Mammary epithelial cell (primary cell): ENCODE measurements at places on chromosomes 3 and 15.

DNA sequence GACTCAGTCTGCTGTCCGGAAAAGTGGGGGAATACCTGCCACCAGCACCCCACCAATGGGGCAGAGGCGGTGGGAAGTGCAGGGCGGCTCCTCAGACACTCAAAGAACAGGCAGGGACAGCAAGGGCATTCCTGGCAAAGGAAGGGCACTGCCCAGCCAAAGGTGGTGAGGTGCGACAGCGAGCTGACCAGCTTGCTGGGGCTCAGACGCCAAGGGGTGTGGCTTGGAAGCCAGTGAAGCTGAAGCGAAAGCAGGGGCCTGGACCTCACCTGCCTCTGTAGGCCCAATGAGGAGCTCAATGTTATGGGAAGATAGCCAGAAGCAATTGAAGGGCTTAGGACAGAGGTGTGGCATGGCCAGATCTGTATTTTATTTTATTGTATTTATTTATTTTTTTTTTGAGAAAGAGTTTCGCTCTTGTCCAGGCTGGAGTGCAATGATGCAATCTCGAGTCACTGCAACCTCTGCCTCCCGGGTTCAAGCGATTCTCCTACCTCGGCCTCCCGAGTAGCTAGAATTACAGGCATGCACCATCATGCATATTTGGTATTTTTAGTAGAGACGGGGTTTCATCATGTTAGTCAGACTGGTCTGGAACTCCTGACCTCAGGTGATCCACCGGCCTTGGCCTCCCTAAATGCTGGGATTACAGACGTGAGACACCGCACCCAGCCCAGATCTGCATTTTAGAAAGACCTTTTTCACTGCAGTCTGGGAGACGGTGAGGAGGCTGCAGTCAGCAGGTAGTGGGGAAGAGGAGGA, 4.4 kb upstream of the LMAN1L start:
- DNase-seq, result peak; percentile 70

DNA sequence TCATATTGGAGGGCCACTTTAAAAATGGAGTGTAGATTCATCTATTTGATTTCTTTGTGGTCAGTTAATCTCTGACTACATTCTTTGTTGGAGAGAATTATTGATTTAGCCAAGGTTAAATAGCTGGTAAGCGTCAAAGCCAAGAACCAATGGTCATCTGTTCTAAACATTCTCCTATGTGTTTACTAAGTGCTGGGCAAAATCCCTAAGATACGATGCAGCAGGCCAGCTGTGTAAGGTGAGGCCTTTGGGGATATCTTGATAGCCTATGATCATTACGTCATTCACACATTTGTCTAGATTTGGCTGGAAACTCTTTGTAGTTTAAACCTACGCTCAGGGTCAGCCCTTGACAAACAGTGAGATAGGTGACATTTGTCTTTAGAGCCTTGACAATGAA, 236.2 kb downstream of the NR1D2 start:
- DNase-seq, result no peak

DNA sequence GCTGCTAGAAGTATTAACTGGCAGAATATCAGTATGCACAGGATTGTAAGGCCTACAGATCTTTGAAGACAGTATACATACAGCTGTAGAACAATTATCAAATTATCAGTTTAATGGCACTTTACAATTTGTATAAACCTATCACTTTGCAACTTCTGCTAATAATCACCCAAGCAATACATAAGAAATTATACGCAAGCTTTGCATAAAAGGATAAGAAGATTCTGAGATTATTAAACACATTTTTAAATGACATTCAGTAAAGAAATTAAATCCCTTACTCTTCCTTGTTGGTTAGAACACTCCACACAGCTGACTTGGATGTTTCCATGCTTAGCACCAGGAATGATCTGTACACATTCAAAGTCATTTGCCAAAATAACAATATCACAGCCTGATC, 46.8 kb downstream of the DMXL2 start:
- DNase-seq, result no peak

GRCh38 chr3:167302678-167303077, 77.4 kb downstream of the ZBBX start:
- DNase-seq, result no peak

DNA sequence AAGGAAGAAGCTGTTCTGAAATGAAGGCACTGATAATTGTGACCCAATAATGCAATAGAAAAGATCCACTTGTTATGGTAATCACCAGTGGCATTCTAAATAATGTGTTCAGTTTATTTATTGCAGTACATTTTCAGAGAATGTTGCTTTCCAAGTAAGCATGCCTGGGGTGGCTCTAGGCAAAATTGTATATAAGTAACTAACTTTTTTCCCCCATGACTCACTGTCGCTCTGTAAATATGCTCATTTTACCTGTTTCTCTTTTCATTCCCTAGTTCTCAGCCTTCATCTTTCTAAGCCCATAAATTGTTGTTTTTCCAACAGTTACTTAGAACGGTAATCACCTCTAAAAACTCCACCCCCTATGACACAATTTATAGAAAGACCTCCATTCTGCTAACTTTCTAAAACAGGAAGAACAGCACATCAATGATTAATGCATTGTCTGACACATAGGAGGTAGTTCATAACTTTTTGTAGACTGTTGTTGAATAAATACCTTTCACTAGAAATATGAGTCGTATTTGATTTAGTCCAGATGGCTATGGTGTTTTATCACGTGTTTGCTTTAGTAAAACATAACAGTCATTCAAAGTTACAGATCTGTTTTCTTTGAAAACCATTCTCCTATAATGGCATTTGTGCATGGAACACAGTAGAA, 143.1 kb downstream of the LSAMP start:
- no peak for DNase-seq

DNA sequence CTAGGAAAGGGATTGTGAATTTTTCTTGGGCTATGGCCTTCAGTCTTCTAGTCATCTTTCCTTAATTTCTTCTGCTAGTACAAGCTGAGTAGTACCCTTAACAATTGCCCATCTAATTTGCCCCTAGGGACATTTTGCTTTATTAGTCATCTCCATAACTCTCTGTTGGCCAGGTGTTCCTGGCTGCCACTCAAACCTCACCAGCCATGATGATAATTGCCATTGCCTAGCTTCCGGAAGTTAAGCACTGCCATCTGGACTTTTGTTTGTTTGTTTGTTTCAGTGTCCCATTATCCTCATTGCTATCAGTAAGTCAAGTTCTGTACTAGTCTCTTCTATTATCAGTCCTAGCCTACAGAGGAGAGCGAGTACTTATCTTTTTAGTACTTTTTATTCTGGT, 36.6 kb upstream of the UBL7 start:
- peak; percentile 87 for DNase-seq

DNA sequence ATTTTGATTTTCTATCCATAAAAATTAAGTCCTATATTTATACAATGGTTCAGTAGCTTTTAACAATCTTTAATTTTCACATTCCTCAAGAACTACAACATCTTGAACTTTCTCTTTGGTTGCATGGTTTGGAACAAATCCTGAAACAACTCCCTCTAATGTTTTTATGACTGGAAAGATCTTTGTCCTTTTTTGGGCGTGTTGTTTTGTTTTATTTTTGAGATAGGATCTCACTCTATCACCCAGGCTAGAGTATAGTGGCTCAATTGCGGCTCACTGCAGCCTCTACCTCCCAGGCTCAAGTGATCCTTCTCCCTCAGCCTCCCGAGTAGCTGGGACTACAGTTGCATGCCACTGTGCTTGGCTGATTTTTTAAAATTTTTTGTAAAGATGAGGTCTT, 4.0 kb downstream of the STX19 start:
- no peak for DNase-seq

DNA sequence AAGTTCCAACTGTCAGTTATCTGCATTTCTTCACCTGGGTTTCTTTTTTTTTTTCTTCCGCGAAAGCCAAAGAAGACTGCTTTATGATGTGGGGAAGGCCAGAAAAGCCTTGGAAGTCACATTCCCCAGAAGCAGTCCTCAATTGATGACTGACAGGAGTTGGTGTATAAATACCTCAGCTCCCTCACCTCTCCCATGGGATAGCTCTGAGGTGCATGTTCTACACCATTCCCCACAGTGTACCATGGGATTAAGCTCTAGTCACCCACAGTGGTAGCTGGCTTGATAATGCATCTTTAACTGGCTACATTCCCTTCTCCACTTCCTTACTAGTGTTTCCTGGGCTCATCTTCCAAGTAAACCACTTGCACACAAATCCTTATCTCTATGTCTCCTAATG, 30.5 kb downstream of the DPH3 start:
- no peak for DNase-seq

GRCh38 chr3:71195492-71195891, 388.0 kb downstream of the FOXP1 start:
- no peak for DNase-seq

DNA sequence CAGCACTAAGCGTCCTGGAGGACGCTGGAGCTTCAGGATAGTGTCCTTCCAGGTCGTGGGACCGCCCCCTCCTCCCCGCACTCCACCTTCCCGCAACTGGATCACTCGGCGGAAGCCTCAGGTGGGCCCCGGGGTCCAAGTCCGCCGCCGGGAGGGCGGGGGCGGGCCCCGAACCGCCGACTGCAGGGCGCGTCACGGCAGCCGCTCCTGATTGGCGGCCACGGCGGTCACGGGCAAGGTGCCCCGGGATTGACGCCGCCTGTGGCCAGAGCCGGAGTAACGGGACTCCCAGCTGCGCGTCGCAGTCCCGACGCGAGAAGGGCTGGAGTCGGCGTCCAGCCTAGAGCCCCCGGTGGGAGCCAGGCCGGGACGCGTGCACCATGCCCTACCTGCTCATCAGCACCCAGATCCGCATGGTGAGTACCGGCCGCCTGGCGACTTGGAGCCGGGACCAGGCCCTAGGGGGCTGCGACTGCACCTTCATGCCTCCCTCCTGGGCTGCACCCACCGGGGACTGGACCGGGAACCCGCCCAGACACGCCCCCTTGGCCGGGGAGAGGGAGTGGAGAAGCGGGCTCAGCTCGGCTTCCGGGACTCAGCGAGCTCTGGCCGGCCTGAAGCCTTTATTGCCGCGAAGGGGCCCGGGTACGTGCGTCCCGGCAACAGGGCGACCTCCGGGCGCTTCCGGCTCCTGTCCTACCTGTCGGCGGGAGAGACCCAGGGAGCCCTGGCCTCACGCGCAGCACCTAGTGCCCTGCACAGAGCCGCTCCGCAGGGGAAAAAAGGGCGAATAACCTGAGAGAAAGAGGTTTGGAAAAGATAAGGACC, at the start of gene GCHFR:
TSS of gene GCHFR (plus strand) at position 268 of the 828 bp plus-strand sequence. CDS start at position 381, 113 bp downstream.
- DNase-seq, result peak; percentile 36

- DNase-seq, result no peak
Measured at GRCh38 chr15:69002783-69003182, 11.7 kb upstream of the NOX5 start.

GRCh38 chr15:77901251-77901881, 176.1 kb downstream of the TBC1D2B start:
- no peak for DNase-seq

DNA sequence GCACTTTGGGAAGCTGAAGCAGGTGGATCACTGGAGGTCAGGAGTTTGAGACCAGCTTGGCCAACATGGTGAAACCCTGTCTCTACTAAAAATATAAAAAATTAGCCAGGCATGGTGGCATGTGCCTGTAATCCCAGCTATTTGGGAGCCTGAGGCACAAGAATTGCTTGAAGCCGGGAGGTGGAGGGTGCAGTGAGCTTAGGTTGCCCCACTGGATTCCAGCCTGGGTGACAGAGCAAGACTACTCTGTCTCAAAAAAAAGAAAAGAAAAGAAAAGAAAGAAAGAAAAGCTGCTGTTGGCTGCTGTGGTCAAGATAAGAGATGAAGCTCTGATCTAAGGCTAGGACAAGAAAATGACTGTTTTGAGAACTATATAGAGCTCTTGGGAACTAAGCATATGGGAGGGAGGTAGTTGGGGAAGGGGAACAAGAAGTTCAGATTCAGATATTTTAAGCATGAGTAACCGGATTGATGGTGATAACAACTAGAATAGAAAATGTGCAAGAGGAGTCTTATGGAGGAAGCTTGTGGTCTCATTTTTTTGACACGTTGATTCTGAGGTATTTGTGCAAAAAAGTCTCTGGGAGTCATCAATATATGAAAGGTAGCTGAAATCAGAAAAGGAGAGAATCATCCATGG, 25.7 kb downstream of the DNAH12 start:
- DNase-seq, result no peak

GRCh38 chr15:89371228-89372044, 36.8 kb upstream of the POLG start:
- no peak for DNase-seq

DNA sequence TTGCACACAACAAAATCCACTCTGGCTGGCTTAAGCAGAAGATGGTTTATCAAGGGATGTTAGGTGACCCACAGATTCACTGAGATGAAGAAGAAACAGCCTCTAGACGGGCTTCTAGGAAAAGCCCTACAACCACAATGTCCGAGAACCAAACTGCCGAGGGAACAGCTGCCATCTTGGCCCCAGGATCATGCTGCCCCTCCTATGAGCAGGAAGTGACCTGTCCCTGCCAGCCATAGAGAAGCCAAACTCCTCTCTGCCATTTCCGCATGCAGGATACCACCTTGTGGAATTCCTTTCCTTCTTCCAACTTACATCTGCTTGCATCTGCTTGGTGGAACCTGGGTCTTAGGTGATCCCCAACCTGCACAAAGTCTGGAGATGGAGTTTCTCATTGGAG, 11.4 kb upstream of the POMGNT2 start:
- DNase-seq, result no peak

DNA sequence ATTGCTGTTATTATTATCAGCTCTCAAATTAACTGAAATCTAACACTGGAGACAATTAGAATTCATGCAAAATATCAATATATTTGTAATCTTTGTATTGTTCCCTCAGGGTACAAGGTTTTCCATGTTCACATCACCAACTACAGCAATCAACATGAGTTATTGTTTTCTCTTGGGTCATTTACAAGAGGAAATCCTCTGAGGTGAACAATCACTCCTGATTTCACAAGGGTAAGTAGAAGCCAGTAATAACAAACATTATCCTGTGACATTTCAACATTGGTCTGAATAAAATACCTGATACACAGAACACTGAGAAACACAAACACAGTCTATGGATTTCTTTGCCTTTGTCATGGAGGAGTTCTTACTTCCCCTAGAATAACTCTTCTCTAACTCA, 174.0 kb downstream of the SUCNR1 start:
- peak; percentile 72 for DNase-seq

DNA sequence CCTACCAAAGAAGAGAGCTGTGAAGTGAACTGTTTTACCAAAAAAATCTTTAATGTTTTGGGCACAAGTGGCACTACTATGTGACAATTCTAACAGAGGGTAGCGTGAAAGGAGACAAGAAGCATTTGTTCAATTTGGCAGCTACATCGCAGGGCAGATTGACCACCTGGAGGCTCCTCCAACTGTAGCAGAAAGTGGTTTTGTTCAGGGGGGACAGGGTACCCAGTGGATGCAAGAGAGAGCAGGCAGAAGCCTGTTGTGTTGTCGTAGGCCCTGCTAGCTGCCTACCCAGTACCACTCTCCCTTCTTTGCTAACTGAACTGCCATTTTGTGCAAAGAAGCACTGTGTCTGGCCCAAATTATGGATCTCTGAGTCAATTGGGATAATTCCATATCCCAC, 54.8 kb upstream of the SYN2 start:
- no peak for DNase-seq
